ENCODE measurements at places on chromosomes 11 and 22.
A peak's percentile ranks its signal among the peaks of the same experiment; 100 is the strongest.

GRCh38 chr11:127057126-127057525 is 56.6 kb upstream of the KIRREL3 start:
- no peak for DNase-seq

DNA sequence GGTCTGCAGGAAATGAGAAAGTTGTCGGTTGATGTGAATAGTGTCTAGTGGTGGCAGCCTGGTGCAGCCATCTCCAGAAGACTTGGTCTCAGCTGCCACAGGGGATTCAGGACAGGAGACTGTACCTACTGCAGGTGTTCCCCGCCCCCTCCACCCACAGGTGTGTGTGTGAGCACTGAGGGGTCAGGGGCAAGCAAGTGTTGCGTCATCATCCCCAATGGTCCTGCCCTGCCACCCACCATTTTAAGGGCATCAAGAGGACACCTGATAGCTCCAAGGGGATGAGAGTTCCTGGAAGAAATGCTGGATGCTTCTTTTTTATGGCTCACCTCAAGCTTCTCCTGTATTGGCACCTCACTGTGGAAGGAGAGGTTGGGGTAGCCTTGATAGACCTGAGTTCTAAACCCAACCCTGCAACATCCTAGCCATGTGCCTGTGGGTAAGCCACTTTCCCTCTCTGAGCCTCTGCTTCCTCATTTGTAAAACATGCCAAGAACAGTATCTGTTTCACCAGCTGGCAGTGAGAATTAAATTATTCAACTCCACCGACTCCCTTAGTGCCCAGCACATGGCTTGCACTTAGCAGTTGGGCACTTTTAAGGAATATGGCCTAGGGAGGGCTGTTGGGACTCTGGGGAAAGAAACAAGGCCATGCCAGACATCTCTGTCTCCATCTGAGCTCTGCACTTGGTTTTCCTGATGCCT is 6.1 kb downstream of the C11orf91 start:
- no peak for DNase-seq

DNA sequence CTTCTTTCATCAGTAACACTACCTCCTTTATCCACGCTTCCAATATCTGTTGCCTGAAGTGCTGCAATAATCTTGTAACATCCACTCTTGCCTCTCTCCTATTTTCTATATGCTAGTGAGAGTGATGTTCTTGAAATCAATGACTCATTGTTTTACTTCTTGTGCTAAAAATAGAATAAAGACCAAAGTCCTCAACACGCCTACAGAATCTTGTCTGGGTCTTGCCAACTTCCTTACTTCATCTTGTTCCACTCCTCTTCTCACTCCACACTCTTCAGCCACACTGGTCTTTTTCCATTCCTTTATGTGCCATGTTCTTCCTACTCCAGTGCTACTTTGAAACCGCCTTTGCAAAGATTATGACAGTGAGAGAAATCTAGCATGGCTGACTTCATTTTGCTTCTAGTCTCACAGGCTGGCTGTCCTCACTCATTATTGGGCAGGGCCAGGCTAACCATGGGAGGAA is 136.4 kb downstream of the CCDC81 start:
- no peak for DNase-seq

DNA sequence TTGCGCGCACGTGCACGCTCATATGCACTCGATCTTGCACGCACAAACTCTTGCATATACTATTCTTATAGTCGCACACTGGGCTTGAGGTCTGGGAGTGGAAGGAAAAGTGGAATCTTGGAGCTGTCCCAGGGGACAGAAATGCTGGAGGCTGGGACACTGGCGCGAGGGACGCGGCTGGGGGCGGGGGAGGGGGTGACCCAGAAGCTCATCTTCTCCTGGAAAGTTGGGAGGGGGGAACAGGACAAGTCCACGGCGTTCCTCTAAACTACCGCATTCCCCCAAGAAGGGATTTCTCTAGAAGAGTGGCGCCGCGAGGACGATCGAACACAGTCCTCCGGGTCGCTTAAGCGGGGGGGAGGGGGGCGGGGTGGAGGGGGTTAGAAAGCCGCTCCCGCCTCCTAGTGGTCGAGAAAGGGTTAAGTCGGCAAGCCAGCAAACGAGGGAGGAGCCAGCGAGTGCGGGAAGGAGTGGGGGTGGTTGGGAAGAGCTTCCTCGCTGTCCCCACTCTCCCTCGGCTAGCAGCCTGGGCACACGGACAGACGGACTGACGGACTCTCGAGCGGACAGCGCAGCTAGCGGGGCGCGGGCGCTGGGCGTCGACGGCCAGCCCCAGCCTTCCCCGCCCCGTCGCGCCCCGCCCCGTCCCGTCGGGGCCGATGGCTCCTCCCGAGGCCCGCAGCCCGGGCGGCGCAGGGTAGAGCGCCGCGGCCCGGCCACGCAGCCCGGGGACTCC is at the start of gene RTN4RL2:
RTN4RL2 (plus strand) TSS at position 507 of the 736 bp plus-strand sequence. CDS start 338 bp downstream, outside the sequence.
- peak; percentile 17 for DNase-seq

- no peak for DNase-seq
Observed at GRCh38 chr11:123822599-123822998, 16.4 kb upstream of the OR6M1 start.

- no peak for DNase-seq
Observed at GRCh38 chr11:111715142-111715816, 50.9 kb downstream of the PPP2R1B start.

DNA sequence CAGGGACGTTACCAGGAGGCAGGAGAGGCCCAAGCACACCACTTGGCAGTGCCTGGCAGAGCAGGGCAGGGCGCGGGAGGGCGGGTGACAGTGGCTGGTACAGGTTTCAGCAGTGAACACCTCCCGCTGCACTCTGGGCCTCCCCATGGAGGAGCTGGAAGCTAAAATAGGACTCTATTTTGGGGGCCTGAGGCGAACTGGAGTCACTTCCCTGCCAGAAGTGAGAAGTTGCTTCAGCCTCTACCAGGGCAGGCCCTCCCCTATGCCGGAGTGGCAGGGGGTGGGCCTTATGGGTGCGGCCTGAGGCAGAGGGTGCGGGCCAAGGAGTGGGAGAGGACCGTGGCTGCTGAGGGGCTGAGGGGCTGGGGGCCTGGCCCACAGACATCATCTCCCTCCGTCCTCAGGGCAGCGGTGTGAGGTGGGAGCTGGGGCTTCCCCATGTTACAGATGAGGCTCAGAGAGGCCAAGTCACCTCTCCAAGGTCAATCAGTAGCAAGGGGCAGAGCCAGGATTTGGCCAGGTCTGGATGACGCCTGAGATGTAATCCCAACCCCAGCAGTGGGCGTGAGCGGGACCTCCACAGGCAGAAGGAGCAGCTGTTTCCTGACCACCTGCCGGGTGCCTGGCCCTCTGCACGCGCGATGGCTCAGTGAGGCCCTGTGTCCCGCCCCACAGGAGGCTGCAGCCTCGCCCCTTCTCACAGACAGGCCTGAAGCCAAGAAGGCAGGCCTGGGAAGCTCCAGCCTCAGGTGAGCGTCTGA is 39.3 kb downstream of the KCNJ4 start:
- no peak for DNase-seq

- DNase-seq: no peak
Observed at GRCh38 chr11:2221591-2221990, 48.8 kb downstream of the ASCL2 start.

GRCh38 chr11:70645537-70645936 is 247.2 kb downstream of the CTTN start:
- no peak for DNase-seq

DNA sequence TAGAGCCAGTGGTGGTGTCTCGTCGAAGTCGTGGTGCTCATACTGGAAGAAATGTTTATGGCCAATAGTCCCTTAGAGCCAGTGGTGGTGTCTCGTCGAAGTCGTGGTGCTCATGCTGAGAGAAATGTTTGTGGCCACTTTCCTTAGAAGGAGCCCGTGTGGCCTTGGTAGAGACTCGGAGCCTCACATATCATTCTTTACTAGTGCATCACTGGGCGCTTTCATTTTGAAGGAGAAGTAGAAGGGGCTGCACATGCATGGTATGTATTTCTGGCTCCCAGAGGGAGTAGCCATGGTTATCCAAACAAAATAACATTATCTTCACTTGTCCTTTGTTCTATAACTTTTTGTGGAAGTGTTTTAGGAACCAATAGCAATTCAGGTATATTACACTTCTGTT is 69.5 kb downstream of the JAM3 start:
- DNase-seq: no peak

GRCh38 chr11:22657101-22657694 is 9.2 kb upstream of the GAS2 start:
- DNase-seq: no peak

DNA sequence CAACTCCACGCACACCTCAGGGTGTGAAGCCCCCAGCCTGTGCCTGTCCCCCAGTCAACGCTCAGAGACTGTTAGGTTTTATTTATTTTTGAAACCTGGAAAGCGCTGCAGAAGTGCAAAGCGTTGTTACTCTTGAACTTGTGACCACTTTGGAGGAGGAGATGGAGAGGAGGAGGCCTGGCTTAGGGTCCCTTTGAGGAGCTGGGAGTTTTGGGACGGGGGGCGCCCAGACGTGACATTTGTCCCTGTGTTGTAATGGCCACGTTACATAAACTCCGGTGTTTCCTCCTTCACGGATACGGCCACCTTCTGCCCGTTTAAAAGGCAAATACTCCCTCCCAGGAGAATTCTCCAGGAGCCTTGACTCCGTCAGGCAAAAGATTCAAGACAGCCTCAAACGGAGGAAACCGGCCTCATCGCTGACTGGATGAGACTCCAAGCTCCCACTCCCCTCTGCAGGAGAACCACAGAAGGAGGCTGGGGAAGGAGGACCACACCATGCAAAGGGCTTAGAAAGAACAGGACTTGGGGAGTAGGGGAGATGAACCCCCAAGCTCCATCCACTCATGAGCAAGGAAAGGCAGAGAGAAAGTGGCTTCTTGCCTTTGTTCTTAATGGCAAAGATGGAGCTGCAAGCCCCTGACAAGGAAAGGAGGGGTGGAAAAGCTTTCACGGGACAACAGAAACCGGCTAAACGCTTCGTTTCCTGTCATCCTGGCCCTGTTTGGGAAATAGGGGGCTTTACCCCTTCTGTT is 630 bp downstream of the PIK3IP1 start:
- no peak for DNase-seq

GRCh38 chr22:35840302-35840739 is 122.6 kb downstream of the APOL5 start:
- no peak for DNase-seq

DNA sequence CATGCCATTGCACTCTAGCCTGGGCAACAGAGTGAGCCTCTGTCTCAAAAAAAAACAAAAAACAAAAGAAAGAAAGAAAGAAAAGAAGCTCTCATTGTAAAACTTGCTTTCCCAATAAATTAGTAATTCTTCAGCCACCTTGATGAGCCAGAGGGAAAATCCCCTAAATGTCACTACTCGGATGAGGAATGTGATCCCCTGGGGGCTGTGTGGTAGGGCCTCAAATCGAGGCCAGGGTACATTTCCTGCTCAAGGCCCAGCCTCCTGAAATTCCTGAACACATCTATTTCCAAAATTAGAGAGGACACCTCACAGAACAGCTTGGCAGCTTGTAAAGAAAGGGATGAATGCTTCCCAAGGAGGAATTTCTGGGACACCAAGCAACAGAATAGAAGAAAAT is 147.1 kb upstream of the SESN3 start:
- no peak for DNase-seq

DNA sequence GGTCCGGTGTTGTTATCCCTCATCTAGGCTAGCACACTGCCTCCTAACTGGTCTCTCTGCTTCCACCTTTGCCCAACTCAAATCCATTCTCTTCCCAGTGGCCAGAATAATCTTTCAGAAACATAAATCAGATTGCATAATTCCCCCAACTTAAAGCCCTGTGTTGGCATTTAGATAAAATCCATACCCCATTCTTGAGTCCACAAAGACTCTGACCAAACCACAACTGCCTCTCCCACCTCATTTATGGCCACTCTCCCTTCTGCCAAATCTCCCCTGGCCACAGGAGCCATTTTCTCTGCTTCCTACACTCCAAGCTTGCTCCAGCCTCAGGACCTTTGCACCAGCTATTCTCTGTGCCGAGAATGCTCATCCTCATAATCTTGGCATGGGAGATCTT is 36.8 kb downstream of the IL18 start:
- no peak for DNase-seq

- peak; percentile 55 for DNase-seq
Observed at GRCh38 chr11:7665473-7666291, 7.6 kb downstream of the CYB5R2 start.

- no peak for DNase-seq
Observed at GRCh38 chr11:101866619-101867491, 48.0 kb upstream of the CEP126 start.

DNA sequence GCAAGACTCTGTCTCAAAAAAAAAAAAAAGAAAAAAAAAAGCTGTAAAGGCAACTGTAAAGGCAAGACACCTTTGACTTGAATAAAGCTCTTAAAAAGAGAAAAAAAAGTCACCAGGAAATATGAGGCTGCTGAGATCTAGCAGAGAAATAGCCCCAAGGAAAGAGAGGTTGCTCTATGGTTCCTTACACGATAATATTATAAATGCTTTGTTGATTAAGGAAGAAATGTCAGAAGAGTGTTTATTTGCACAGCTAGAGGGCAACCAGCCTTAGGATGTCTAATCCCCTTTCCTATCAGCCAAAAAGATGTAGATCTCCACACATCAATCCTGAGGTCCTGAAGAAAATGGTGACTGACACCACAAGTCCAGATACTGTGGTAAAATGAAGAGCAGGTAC is 32.0 kb downstream of the RBFOX2 start:
- no peak for DNase-seq

- DNase-seq: no peak
Observed at GRCh38 chr11:22387126-22387525, 48.9 kb downstream of the SLC17A6 start.

DNA sequence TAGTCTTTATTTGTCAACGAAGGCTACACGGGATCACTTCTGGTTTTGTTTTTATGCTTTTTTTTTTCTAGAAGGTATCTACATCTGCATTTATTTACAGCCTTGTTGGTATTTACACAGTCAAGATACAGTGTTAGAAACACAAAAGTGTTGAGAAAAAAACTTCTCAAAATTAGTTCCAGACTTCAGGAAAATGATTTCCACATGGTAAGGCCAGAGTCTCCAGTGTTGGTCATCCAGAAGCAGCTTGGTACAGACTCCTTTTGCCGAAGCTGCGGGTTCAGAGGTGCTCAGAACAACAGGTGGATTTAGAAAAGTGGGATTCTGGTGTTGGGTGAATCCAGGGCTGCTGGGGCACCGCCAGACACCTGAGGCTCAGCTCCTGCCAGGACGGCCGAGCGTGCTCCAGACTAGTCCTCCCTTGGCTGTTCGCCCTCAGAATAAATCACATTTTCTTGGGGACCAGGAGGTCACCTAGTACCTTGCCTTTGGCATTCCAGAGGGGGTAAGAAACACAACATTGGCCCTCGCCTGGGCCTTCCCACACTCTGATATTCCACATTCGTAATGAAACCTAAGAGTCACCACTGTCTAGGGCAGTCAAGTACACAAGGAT is 78.7 kb upstream of the NARS2 start:
- DNase-seq: no peak

- DNase-seq: no peak
Observed at GRCh38 chr11:73380897-73381410, 4.8 kb downstream of the RELT start.

GRCh38 chr11:118049771-118050170 is 27.1 kb upstream of the TMPRSS4 start:
- DNase-seq: no peak

GRCh38 chr11:83695046-83695445 is 408.9 kb upstream of the CCDC90B start:
- DNase-seq: no peak

DNA sequence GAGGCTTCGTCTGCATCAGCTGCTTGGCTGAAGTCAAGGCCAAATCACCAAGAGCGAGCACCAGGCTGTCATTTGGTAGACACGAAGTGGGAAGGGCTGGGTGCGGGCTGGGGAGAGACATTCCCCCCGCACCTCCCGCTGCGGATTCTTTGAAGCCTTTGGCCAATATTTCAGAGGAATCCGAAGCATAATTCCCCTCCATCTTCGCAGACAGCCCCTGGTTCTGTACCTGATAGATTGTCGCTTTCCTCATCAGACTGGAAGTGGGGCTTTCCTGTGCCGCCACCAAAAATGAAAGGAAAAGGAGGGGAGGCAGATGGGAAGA is 15.3 kb downstream of the BLID start:
- DNase-seq: no peak
